ENCODE measurements at places on chromosomes 12 and 14.

- no peak for DNase-seq
These were observed 152.6 kb downstream of the TTC7B start for GRCh38 chr14:90663680-90664079.

DNA sequence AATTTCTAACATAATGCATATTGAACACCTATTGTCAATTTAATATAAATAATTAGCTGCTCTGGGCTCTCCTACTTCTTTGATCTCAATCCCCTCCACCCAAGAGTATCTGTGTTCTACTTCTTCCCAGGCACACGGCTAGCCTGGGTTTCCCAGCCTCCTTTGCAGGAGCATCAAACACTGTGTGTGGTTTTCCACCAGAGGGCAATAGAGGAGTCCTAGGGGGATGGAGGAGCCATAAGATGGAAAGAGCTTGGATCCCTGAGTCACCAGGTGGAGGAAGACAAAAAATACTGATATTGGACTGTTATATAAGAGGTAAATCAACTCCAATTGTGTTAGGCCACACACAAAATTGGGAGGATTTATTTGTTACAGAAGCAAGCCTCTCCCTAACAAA, 333.7 kb downstream of the GLT1D1 start:
- DNase-seq = no peak

GRCh38 chr12:46779879-46780278, 45.9 kb downstream of the SLC38A4 start:
- no peak for DNase-seq

DNA sequence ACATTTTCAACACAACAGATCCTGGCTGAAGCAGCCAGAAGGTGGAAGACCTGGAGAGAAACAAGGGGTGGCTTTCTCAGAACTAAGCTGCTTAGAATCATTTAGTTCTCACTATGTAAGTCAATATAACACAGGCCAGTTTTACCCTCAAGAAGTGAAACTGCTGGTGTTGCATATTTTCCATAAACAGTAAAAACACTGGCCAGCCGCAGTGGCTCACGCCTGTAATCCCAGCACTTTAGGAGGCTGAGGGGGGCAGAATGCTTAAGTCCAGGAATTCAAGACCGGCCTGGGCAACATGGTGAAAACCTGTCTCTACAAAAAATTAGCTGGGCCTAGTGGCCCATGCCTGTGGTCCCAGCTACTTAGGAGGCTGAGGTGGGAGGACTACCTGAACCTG, 11.6 kb downstream of the STX2 start:
- no peak for DNase-seq

DNA sequence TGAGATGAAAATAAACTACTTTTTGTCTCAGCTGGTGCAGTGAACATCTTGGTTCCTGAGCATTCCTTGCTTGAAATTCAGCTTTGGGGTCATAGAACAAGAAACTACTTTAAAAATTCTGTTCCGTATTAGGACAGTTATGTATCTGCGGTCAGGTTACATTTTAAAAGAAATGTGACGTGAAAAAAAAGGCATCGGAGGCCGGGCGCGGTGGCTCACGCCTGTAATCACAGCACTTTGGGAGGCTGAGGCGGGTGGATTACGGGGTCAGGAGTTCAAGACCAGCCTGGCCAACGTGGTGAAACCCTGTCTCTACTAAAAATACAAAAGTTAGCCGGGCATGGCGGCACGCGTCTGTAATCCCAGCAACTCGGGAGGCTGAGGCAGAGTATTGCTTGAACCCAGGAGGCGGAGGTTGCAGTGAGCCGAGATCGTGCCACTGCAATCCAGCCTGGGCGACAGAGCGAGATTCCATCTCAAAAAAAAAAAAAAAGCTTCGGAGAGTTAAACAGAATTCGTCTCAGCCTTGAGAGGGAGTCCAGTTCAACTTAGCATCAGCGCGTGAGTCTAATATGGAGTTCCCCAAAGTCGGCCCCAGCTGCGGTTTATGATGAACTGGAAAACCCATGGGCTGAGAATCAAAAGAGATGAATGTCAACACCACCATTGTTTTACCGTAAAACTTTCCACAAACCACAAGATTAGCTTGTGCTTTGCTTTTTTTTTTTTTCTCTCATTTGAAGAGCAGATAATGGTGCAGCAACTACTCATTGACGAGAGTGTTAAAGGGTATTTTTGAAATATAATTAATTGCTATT, 2.1 kb upstream of the SLC2A13 start:
- no peak for DNase-seq

GRCh38 chr14:95294834-95295599, 24.7 kb downstream of the CLMN start:
- peak; percentile 32 for DNase-seq

DNA sequence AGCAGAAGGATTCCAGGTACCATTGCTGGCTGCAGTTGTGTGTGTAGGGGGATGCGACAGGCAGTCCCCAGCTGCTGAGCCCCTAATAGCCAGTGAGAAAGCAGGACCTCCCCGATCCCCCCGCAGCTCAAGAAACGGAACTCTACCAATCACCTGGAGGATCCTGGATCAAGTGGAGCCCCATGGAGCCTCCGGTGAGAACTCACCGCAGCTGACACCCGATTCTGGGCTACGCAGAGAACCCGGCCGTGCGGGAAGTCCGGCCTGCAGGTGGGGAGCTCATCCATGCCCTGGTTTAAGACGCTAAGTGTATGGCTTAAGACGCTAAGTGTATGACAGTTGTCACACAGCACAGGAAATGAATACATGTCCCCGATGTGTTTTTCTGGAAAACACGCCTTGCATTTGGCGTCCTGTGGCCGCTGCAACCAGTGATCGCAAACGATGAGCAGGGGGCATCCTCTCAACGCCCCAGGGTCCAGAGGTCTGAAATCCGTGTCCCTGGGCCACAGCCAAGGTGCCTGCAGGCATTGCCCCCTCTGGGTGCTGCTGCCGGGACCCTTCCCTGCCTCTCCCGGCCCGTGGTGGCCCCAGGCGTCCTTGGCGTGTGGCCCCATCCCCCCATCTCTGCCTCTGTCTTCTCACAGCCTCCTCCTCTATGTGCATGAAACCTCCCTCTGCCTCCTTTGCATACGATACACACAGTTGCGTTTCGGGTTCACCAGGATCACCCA, 75.1 kb downstream of the KIF26A start:
- DNase-seq = no peak

DNA sequence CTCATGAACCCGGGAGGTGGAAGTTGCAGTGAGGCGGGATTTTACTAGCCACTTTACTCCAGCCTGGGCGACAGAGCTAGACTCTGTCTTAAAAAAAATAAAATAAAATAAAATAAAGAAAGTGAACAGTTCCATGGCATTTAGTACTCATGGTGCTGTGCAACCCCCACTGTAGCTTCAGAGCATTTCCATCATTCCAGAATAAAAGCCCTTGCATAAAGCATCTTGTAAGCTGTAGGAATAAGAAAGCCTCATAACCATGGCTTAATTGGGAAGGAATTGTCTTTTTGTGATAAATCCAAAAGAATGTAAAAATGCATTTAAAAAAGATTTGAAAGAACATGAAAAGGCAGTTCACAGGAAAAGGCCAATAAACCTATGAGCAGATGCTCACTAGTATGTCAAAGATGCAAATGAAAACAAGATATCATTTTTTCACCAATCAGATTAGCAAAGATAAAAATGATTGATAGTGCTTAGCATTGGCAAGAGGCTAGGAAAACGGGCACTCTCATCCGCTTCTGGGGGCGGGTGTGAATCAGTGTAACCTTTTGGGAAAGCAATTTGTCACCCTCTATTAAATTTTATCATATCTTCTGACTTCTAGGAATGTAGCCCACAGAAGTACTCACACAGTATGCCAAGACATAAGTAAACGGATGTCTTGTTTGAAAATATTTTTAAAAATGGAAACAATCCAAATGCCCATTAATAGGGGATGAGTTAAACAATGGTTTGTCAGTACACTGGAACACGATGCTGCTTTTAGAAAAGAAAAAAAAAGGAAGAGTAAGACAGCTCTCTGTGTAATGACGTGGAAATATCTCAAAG, 46.6 kb downstream of the CFAP251 start:
- DNase-seq = peak; percentile 9
